ENCODE measurements at places on chromosomes 2 and 18.

- DNase-seq, result no peak
Observed at GRCh38 chr2:583666-584065, 93.5 kb downstream of the TMEM18 start.

DNA sequence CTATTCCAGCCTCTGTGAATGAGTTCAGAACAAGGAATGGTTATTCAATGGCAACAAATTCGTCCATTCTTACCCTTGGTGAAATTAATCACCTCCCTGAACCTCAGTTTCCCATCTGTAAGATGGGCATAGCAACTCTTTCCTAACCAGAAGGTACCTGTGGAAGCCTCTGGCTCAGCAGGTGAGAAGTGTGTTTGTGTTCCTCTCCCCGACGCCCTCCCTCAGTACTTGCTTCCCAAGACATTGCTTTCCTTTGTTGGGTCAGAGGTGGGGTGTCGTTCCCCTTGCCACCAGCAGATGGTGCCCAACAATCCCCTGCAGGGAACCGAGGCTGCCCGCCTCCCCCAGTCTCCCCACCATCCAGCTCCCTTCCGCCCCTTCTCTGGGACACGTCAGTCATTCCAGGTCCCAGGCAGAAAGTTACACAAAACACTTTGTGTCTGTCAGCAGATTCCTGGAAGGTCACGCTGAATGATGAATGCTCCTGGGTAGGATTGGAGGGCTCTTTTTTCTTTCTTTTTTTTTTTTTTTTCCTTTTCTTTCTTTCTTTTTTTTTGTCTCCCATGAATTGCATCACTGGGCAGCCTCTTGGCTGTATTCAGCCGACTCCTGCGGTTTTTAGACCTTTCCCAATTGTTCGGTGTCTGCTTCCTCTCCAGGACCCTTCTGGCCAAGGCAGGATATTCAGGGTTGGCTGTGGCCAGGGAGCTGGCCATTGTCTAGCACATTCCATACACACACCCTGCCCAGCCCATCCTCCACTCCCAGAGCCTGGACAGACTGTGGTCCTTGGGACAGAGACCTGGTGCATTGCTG lies 117.3 kb downstream of the LPIN1 start:
- peak; percentile 70 for DNase-seq

GRCh38 chr2:236659758-236660150 lies 90.1 kb downstream of the ACKR3 start:
- DNase-seq, result no peak

DNA sequence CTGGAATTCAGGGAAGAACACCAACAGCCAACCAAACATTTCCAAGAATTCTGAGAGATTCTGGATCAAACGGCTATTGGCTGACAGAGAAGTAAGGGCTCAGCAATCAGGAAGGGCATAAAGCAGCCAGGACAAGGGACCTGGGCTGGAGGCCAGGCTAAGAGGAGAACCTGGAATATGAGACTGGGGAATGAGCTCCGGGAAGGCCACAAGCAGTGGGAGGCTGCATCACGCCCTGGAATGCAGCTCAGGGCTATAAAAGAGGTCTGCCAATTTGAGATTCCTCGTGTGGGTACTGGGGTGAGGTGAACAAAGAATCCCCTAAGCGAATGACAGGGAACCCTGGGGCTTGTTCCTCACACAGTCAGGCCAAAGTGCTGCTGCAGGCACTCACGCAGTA lies 60.4 kb downstream of the ANO7 start:
- DNase-seq, result no peak

DNA sequence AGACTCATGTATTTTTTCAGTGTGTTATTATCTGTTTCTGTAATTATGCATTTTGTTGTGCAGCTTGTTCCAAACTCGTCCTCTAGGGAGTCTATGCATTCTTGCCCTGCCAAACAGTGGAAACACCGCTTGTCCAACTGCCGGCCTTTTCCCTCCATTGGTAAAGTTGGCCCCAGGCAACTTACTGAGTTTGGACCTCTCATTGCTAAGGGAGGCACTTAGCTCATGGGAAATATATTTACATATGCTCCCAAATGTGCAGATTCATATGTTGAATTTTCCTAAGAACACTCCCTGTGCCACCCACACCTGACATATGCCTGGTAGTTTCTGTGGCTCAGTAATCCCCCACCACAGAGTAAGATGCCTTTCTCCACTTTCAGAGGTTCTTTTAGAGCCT lies 98.0 kb downstream of the TMEM185B start:
- no peak for DNase-seq

- no peak for DNase-seq
Observed at GRCh38 chr2:177611310-177611886, 218.8 kb downstream of the AGPS start.

- no peak for DNase-seq
Observed at GRCh38 chr2:176742271-176742670, 470.3 kb upstream of the HNRNPA3 start.

DNA sequence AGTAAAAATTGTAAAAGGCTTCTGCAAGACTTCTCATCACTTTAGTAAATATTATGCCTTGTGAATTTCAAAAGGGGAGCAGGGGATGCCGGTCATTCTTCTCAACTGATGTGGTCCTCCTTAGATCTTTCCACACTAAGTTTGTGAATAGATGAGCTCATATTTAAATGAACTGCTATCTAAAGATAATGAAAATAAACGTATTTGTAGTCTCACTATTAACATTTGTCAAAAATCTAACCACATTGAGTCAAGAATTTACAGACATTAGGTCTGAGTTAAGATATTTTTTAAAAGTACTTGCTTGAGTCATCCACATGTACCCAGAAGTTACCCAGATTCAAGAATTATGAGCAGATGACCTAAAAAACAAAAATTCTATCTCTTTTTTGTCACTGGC lies 6.5 kb downstream of the PRPF40A start:
- no peak for DNase-seq

DNA sequence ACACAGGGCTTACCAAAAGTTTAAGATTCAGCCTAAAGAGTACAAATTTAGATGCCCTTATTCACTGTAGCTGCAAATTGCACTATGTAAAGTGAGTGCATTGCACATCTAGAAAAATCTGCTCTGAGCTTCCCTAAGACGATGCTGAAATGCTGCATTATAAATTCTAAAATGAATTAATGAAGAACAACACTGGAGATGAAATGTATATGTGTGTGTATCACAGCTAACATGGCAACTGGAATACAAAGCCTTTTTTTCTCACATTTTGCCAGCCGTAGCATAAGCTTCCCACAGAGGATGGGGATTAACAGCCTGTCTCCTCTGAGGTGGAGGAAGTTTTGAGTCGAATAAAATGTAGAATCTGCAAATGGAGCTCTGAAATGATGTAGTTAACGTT lies 338.3 kb upstream of the ZEB2 start:
- no peak for DNase-seq

DNA sequence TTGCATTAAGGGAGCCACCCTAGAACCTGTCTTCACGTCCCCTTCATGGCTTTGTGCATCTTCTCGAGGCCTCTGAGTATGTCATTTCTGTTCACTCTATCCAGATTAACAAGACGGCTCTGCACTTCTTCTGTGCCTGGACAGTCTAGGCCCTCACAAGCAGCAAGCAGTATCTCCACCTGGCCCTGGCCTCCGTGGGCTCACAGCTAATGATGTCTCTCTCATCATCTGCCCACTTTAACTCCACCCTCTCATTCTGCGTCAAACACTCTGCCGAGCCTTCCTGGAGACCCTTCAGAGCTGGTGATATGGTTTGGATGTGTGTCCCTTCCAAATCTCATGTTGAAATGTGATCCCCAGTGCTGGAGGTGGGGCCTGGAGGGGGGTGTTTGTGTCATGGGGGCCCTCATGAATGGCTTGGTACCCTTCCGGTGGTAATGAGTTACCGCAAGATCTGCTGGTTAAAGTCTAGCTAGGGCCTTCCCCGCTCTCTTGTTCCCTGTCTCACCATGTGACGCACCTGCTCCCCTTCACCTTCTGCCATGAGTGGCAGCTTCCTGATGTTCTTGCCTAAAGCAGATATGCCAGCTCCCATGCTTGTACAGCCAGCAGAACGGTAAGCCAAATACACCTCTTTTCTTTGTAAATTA lies 132.5 kb upstream of the ID2 start:
- no peak for DNase-seq

- no peak for DNase-seq
Observed at GRCh38 chr2:11579867-11580659, 46.2 kb downstream of the GREB1 start.

- no peak for DNase-seq
Observed at GRCh38 chr2:375270-375955, 87.5 kb upstream of the ALKAL2 start.

- no peak for DNase-seq
Observed at GRCh38 chr2:21043744-21044532, at the start of gene APOB. Gene APOB (minus strand): TSS chr2:21044073. CDS start chr2:21043945, 128 bp downstream.

DNA sequence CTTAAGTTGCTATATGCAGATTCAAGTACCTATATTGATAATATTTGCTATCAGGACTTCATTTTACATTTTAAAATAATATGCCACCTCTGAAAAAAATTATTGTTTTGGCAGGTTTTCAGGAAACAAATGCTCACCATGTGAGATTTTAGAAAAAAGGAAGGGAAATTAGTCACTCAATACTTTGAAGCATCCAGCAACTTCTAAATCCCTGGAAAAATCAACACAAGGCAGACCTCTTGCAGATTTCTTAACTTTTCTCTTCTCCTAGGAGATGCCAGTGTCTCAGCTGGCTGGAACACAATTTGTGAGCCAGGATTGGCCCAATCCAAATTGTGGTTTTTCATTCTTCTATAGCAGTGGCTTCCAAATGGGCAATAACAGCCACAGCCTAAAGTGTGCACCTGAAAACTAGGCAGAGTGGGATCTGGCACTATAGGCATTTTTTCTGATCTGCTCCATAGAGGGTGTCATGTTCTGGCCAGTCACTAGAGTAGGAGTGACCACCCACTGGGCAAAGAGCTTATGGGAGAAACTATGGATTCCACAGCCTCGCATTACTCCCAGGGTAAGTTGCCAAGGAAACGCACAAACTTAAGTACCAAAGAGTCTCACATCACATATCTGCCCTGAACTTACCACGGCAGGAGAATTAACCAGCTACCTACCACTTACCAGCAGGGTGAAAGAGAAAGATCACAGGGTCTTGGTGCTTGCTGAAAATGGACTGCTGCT lies 28.1 kb upstream of the THOC1 start:
- DNase-seq, result no peak

DNA sequence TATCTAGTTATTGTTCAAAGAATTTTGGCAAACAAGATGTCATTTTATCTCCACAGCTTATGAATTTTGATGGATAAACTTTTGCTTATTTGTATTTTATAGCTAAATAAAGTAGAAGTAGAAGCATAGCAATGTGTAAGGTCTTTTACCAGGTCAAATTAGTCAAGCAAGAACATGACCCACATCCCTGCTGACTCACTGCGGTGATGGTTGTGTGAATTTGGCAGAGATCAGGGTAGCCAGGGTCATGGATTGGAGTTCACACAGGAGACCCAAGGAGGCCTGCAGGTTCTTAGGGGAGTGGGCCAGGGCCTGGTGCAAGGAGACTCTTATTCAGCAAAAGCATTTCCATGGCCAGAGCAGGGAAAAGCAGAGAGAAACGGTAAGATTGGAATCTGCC lies 18.7 kb downstream of the SP140 start:
- DNase-seq, result no peak

DNA sequence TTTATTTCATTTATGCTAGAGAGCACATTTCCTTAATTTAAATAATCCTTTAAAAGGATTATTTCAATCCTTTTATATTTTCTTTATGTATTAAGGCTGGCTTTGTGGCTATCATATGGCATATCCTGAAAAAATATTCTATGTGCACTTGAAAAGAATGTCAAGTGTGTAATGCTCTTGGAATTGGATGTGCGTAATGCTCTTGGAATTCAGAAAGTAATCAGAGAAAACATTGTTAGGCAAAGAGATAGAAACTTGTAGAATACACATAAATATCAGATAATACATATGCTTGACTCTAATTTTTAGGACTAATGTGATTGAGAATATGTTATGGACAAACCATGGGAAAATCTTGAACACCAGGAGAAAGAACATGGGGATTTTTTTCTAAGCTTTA lies 197.5 kb upstream of the COL3A1 start:
- no peak for DNase-seq

GRCh38 chr2:18149660-18150246 lies 271.3 kb downstream of the KCNS3 start:
- DNase-seq, result peak; percentile 39
